ENCODE measurements at places on chromosomes 16 and 17.

DNA sequence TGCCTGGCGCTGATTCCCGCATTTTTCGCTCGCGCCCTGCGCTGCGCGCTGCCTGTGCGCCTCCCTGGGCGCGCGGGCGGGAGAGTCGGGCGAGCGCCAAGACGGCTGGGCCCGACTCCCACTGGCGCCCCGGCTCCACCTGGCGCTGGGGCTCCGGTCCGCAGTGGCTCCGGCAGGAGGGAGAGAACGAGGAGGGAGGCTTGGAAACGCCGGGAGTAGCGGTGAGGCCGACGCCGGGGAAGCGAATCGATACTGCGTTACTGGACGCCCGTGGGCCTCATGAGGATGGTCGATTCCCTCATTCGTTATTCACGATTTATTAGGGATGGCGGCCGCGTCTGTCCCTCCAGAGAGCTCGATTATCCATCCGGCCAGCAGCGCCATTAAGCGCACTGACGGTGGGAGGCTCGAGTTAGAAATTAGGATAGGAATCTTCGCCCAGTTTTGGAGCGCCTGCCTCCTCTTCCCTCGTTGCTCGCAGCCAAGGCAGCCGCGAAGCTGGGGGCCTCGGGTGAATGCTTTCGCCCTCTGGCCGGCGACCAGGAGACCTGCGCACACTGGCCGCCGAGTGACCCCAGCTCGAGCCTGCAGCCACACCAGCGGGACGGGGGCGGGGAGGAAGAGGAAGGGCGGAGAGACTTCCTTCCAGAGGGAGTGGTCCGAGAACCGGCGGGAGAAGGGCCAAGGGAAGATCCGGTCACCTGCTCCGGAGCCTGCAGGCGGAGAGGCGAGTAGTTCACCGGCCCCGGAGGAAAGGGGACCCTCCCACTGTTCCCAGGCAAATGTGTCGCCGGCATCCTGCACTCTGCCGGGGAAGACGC, 1.3 kb upstream of the PCGF2 start:
- DNase-seq = peak; percentile 30

- no peak for DNase-seq
These were observed 12.9 kb downstream of the ZNF319 start for GRCh38 chr16:57987441-57988177.

GRCh38 chr17:41678411-41678906, 10.2 kb upstream of the EIF1 start:
- no peak for DNase-seq

DNA sequence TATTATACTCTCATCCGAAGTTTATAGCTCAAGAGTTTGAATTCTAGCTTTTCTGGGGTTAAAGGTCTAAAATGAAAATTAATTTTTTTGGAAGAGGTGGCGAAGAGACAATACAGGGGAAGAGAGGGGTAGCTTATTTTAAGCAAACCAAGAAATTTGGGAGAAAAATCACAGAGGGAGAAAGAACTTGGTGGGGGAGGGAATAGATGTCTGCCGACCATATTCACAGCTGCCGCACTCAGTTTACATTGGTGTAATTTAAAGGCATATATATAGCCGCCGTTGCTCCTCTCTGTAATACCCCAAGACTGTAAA, 6.5 kb upstream of the ZFHX3 start:
- DNase-seq = no peak

DNA sequence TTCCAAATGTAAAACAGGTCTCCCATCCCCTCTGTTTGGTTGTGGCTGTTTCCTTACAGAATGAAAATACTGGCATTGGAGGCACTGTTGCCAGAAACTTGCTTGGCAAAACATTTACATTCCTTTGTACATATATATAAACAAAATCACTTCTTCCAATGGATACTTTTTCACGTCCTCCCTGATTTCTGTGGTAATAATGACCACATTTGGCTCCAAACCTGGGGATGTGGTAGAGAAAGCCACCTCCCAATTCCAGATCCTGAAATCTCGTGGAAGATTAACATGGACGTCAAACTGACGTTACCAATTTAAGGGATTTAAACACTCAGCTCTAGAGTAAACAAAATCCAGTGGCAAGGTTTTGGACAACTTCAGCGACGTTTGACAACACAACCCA, 370.8 kb upstream of the ZFHX3 start:
- DNase-seq = no peak

DNA sequence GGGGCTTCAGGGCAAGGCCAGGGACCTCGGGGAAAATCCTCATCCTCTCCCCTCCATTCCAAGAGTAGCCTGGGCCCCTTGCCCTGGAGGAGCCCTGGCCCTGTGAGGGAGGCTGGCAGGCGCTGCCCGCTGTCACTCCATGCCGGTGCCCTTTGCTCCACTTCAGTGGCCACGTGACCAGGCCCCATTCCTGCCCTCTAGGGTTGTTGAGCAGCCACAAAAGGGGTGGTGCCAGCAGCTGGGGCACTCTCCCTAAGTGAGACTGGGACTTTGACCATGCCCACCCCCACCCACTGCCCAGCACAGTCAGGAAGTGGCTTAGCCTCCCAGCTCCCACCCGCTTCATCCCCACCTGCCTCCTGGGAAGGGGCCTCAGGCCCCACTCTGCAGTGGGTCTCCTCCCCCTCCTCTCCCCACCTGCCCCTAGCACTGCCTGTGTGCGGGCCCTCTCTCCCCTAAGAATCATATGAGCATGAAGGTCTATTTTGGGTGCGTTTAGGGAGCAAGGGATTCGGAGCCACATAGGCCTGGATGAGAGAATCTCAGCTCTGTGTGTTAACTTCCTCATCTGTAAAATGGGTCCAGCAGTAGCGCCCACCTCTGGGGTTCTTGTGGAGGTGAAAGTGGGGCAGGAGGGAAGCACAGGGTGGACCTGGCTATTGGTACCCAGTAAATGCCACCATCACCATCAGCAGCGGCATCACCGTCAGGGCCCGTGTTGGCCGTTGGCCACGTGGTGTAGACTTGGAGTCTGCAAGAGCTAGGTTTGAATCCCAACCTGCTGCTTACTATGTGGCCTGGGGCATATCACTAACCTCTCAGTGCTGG, 7.2 kb downstream of the PDK2 start:
- no peak for DNase-seq

DNA sequence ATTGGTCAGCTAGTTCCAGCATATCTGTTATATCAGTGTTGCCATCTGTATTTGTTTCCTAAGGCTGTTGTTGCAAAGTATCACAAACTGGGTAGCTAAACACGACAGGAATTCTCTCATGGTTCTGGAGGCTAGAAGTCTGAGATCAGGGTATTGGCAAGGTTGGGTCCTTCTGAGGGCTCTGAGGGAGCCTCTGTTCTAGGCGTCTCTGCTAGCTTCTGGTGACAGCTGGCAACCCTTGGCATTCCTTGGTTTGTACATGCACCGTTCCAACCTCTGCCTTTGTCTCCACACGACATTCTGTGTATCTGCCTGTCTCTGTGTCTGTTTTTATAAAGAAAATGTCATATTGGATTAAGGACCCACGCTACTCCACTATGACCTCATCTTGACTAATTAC, 219.9 kb upstream of the NLRP1 start:
- no peak for DNase-seq

DNA sequence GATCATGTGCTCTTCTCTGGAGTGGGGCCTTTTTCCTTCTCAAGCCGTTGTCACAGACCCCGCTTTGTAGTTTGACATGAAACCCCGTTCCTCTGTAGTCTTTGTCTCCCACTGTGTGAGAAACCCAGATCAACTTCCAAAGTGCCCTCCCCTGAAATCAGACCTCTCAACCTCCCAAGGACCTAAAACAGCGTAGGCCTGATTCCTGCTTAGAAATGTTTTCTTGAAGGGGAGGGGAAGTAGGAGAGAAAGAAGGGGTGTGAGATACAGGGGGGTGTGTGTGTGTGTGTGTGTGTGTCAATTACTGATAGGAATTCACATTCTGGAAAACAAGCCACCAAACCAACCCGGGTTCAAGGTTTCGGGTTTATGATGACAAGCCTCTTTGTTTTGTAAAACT, 1.4 kb downstream of the UBE2O start:
- no peak for DNase-seq

GRCh38 chr16:52568983-52569690, 22.2 kb upstream of the TOX3 start:
- no peak for DNase-seq

DNA sequence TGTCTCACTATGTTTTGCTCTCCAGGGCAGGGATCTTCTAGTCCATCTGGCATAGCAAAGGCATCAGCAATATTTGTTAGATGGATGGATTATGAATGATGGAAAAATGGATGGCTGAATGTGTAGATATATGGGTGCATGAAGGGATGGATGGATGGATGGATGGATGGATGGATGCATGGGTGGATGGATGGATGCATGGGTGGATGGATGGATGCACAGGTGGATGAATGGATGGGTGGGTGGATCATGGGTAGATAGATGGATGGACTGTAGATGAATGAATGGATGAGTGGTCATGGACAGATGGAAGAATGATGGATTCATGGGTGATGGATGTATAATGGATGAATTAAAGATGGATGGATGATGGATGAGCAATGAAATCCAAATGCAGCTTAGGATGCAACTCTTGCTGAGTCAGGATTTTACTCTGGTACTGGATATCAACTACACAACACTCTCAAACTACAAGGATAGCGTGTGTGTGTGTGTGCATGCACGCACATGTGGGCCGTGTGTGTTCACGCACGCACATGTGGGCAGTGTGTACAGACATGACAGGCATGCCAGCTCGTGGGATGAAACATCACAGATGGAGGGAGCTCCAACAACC, 34.0 kb downstream of the GSG1L start:
- DNase-seq = no peak

- no peak for DNase-seq
These were observed 301.7 kb upstream of the PMFBP1 start for GRCh38 chr16:72473631-72474030.

DNA sequence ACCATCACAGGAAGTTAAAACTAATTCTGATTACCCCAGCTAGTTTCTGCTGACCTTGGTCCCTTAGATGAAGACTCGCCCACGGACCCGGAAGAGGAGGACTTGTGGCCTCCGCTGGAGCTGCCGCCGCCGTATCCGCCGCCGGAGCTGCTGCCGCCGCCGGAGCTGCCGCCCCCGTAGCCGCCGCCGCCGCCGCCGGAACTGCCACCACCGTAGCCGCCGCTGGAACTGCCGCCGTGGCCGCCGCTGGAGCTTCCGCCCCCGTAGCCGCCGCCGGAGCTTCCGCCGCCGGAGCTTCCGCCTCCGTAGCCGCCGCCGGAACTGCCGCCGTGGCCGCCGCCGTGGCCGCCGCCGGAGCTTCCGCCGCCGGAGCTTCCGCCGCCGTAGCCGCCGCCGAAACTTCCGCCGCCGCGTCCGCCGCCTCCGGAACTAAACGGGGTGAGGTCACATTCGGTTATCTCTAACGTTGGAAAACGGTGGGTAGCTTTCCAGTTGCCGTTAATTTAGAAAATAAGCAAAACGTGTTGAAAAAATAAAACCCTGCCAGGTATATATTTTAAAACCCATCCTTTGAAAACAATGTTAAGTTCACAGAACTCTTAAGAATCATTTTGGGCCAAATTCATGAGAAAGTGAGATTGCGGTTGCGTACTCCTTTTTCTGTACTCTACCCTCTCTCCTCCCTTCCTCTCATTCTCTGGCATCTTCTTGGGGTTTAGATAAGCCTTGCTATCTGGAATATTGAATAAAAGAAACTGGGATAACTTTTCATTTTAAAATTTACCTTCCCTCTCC, 3.5 kb downstream of the KRT10 start:
- peak; percentile 17 for DNase-seq

DNA sequence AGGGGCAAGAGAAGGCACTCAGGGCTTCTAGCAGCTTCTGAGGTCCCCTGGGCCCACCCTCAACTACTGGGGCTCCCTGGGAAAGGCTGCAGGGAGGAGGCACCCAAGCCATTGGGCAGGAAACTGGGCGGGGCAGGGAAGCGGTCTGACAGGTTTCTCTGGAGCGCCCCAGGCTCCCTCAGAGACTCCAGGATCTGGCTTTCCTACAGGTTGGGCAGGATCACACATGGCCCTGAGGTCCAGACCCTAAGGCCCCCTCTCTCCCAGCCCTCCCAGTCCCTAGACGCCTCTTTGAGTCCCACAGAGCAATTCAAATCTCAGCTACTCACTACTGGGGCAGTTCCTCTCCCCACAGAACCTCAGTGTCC, 14.3 kb downstream of the JUP start:
- DNase-seq = no peak

DNA sequence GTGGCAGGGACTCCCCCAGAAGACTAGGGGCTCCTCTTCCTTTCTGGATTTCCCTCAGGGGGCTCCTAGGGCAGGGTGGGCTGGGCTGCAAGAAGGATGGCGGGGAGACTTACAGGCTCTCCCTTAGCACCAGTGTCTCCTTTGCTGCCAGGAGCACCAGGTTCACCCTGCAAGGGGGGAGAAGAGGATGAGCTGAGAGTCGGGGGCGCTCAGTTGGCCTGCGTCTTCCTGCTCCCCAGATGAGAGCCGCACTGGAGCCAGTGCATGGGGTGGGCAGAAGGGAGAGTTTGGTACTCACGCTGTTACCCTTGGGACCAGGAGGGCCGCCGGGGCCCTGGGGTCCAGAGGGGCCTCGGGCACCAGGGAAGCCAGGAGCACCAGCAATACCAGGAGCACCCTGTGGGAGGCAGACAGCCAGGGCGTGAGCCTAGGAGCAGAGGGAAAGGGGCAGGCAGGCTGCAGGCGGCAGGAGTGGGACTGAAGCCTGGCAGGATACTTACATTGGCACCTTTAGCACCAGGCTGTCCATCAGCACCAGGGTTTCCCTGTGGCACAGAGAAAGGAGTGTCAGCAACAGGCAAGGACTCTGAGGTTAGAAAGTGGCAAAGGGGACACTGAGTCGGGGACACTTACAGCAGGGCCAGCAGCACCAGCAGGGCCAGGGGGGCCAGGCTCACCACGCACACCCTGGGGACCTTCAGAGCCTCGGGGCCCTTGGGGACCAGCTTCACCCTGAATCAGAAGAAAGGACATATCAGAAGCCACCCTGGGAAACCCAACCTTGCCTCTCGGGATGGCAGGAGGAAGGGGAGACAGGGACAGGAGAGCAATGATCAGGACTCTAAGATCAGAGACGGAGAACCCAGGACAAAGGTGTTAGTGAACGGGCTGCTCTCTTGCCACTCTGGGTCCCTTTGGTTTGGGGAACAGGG, 6.2 kb downstream of the COL1A1 start:
- no peak for DNase-seq

DNA sequence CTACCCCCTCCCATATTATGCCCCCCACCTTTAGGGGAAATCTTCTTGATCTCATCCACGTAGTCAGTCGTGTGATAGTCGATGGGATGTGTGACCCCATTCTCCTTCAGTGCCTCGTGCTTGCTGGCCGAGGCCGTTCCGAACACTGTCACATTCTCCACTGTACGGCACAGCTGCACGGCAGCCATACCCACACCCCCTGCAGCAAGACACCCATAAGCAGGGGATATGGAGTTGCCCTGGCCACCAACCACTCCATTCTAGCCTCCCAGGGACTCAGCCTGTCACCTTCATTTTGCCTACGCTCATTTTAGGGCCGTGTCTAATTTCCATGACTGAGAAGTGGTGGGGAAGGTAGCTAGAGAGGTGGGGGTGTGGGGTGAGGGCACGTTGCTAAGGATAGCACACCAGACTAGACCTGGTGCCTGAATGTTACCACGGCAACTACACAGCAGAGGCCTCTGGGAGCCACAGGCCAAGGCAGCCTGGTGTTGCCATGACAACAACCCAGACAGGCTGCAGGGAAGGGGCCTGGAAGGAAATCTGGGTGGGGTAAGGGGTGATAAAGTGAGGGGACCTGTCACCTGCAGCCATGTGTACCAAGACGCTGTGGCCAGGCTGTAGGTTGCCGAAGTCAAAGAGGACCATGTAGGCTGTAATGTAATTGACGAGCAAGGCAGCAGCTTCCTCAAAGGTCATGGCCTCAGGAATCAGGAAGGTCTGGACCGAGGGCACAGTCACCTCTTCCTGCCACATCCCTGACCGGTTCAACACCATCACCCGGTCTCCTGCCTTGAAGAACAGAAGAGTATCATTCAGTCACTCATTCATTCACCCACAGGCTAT, 4.0 kb downstream of the VAT1 start:
- DNase-seq = no peak
